ENCODE measurements at places on chromosomes 1 and 21.

- no peak for DNase-seq
Measured at GRCh38 chr1:3074297-3074741, 5.3 kb downstream of the PRDM16 start.

GRCh38 chr1:186183970-186184628 is 191.0 kb downstream of the TPR start:
- no peak for DNase-seq

- DNase-seq: peak; percentile 44
Measured at GRCh38 chr1:200075938-200076546, 48.5 kb downstream of the NR5A2 start.

DNA sequence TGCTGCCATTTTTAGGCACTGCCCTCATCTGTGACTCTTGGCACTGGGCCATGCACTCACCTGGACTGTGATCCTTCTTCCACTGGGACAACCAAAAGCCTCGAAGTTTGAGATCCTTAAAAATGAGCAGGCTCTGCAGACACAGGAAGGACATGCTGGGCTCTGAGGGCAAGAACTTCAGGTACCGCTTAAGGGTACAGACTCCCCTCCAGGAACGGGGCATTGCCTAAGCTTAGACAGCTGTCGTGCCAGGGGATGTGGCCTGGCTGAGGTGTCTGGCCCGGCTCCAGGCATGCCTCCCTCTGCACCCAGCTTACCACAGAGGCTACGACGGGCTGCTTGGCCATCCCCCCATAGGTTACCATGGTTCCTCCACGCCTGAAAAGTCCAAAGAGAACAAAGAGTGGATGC is 14.2 kb upstream of the SRSF4 start:
- DNase-seq: no peak

DNA sequence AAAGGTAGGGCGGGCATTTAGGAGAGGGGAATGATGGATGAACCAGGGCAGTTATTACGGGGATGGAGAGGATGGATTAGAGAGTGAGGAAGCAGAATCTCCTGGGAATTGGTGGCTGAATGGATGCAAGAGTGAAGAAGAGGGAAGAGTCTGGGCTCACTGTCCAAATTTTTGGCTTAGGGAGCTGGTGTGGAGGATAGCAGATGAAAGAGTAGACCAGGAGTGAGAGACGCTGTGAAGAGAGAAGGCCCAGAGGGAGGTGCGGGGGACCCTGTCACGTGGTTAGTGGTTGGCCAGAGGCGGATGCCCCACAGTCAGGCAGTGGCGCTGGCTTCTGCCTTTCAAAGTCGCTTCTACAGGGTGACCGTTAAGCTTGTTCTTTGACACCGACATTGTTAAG is 78.4 kb downstream of the PEX14 start:
- no peak for DNase-seq

Measured in NCI-H1694 (cell line).